Stimulated activated CD8-positive, alpha-beta memory T cell treated with anti-CD3 and anti-CD28 coated beads, Interleukin-4, amount 100 ng/mL, for 1 hour (primary cell): ENCODE measurements at places on chromosomes 2 and 18.
A peak's percentile ranks its signal among the peaks of the same experiment; 100 is the strongest.

DNA sequence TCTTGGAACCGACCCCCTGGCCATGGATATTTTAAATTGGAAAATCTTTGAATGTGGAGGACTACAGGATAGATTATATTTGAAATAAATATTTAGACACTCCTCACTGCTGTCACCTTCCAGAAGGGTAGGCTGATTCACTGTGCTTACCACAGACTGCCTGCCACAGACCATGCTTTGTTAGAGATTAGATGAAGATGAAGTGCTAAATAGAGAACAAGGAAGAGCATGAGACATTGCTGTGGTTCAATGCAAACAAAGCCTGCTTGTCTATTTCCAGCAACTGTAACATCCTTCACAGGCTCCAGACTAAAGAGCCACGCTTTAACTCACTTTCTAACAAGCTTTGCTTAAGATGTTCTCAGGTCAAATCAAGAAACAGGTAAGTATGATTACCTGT is 81.0 kb upstream of the TMEM17 start:
- no peak for DNase-seq

- no peak for DNase-seq
These were observed 1249.6 kb upstream of the FAM98A start for GRCh38 chr2:34848691-34849090.

- DNase-seq, result no peak
These were observed 347.0 kb downstream of the ZNF804A start for GRCh38 chr2:184945326-184945725.

- no peak for DNase-seq
These were observed 44.1 kb downstream of the PPP4R1 start for GRCh38 chr18:9570255-9570654.

DNA sequence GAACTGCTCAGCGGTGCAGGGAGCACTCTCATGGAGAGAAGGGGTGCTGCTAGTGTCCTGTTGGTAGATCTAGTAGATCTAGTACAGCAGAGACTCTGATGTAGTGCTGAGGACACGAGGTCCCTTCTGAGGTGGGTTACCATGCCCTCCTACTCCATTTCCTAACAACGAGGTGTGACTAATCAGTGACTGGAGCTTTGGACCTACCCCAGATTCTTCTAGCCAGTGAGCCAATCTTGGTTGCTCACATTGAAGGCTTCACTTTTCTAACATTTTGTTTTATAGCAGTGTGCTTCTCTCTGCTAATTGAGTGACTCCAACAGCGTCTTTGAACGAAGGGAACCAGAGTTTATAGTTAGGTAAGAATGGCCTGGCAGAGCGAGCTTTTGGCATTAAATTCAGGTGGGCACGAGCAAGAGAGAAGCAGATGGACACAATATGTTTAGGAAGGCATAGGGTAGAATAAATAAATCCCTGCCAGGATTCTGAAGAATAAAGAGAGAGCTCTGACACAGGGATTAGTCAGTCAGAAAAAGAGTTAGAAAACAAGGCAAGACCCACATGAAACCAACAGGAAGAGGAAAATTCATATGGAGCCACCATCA is 306.0 kb upstream of the RAB12 start:
- no peak for DNase-seq

- no peak for DNase-seq
These were observed 117.0 kb upstream of the EML6 start for GRCh38 chr2:54606393-54606958.

GRCh38 chr18:79679552-79680099 is at the start of gene CTDP1:
Gene CTDP1 (plus strand): TSS chr18:79679803. CDS start chr18:79679948, 145 bp downstream.
- peak; percentile 83 for DNase-seq

DNA sequence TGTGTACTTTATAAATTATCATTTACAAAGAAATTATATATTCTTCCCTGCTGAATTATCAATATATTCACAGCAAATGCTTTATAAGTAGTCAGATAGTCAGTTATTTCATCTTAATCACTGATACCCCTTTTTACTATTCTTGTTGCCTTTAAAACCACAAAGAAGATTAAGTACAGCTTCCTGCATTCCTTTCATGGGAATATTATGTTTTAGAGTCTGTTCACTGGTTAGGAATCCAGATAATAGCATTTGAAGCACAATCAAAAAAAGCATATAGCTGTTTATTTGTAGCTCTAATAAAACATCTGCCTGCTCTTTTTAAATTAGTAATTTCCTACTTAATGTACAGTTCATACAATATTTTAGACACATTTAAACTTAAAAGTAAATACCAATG is 508.9 kb downstream of the FBXO15 start:
- DNase-seq, result no peak

DNA sequence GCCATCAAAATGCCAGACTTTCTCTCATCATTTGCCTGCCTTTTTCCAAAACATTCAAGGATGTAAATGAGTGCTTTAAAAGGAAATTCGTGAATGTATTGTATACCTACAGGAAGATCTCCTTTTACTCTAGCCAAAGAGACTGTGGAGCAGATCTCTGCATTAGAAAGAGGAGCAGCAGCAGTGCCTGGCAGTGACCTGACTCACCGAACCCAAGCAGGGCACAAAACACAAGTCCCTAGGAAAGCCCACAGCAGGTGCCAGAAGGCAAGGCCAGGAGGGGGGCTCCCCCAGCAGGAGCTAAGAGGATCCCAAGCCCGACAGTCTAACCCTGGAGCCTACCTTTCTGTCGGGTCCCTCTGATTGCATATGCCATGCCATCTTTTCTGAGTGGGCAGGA is 47.9 kb downstream of the L3MBTL4 start:
- DNase-seq, result no peak

GRCh38 chr2:191299866-191300265 is 54.7 kb downstream of the MYO1B start:
- no peak for DNase-seq

- no peak for DNase-seq
These were observed 42.0 kb downstream of the CCDC148 start for GRCh38 chr2:158414538-158414937.

DNA sequence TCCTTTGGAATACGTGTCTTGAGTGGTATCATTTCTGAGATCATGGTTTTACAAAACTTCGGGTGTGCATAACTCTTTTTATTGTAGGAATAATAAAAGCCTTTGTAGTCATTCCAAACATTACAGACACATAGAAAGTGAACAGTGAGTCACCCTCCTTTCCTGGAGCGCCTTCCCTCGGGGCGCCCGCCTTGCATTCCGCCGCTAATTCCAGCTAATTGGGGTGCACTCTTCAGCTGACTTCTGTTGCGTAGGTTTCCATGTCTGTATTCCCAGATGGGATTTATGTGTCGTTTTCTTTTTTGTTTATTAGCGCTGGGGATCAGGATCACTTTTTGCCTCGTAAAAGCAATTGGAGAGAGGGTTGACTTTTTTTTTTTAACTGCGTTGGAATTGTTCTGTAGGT is 18.7 kb downstream of the SH3BP4 start:
- no peak for DNase-seq

- DNase-seq, result no peak
These were observed 91.9 kb upstream of the GPC1 start for GRCh38 chr2:240343548-240343947.

GRCh38 chr2:43345391-43345813 is 119.0 kb upstream of the ZFP36L2 start:
- no peak for DNase-seq

DNA sequence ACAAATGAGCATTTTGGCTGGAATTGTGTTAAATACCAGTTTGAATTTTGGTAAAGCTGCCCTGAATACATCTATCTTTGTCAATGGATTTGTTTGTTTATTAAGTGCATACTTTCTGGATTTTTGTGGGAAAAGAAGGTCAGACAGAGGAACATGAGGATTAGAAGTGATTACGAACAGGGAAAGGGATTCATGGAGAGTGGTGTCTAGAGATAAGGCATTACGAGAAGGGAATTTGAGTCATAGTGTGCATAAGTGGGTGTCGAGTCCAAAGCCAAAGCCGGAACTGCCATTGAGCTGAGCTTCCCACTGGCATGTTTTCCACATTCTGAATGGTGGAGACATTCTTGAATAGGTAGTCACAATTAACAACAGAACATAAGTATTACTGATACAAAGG is 68.9 kb upstream of the EFEMP1 start:
- no peak for DNase-seq

DNA sequence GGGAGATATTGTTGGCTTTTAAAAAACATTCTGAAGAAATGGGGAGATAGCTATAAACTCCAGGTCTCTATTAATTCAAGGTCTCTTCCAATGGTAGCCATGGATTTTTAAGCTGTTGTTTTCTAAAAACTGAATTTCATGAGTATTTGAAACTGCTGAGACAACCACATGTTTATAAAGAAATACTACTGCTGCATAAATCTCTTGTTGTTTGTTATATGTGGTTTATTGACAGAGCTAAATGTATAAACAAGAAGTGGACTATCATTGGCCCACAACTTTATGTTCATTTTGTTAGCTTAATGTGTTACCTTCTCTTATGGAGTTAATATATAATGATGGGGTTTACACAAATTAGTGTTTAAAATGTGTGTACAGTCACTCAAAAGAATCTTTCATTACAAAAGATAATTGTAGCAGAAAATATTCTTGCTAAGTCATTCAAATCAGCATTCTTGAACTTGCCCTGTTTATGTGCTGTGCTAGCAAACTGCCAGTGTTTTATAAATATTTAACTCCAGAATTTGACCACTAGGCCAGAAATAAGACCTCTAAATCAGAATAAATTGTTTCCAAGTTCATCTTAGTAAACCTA is 242.1 kb downstream of the TMX3 start:
- DNase-seq, result no peak

DNA sequence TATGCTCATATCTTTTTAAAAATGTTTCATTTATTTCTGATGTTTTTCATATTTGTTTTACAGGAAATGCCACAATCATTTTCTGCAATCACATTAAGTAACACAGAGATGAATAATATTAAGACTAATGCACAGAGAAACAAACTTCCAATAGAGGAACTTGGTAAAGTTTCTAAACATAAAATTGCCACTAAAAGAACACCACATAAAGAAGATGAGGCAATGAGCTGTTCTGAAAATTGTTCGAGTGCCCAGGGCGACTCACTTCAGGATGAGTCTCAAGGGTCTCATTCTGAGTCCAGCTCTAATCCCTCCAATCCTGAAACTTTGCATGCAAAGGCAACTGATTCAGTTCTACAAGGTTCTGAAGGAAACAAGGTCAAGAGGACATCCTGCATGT is 70.4 kb downstream of the APLF start:
- no peak for DNase-seq
